ENCODE measurements at places on chromosomes 13 and 19.

- DNase-seq: peak; percentile 79
These were observed at the start of gene DPF1 for GRCh38 chr19:38224014-38224862. DPF1 (minus strand) TSS chr19:38224222; CDS start chr19:38224142, 80 bp downstream.

- DNase-seq: no peak
These were observed 214.7 kb downstream of the POSTN start for GRCh38 chr13:37383856-37384370.

GRCh38 chr13:76023652-76024051 is 387.5 kb downstream of the LMO7 start:
- DNase-seq: no peak

DNA sequence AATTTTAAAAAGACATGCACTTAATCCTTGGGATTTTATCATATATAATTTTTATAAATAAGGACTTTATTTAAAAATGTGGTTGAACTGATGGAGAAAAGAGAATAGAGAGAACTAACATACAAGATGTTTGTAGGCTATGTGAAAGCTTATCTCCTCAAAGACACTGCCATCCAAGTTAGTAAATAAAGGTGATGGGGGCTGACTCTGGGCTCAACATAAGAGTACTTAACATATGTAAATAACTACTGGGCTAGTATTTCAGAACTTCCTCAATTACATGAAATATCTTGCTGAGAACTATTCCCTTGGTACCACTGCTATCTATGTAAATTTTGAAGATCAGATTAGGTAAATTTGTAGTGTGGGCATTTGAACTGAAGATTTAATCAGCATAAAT is 1017.3 kb upstream of the PCDH20 start:
- DNase-seq: no peak

- no peak for DNase-seq
These were observed 38.0 kb upstream of the DOCK9 start for GRCh38 chr13:99015606-99016490.

GRCh38 chr19:48186541-48186991 is 16.1 kb downstream of the ZSWIM9 start:
- DNase-seq: no peak

GRCh38 chr13:27953676-27954405 is 15.3 kb downstream of the CDX2 start:
- DNase-seq: peak; percentile 69

GRCh38 chr13:69579351-69579750 is 528.3 kb upstream of the ATXN8OS start:
- DNase-seq: no peak
